ENCODE measurements at places on chromosomes 2 and 18.

- no peak for DNase-seq
These were observed 88.9 kb upstream of the GULP1 start for GRCh38 chr2:188202777-188203176.

- no peak for DNase-seq
These were observed 392.4 kb downstream of the ALK start for GRCh38 chr2:29528891-29529520.

GRCh38 chr18:46071653-46072375 lies at the start of gene PSTPIP2:
TSS of gene PSTPIP2 (minus strand) at chr18:46072260. CDS start at chr18:46072188, 72 bp downstream.
- DNase-seq = peak; percentile 49

- no peak for DNase-seq
These were observed 368.2 kb downstream of the IRS1 start for GRCh38 chr2:226431288-226431948.

- no peak for DNase-seq
These were observed 68.0 kb downstream of the ZFP36L2 start for GRCh38 chr2:43158259-43158880.

DNA sequence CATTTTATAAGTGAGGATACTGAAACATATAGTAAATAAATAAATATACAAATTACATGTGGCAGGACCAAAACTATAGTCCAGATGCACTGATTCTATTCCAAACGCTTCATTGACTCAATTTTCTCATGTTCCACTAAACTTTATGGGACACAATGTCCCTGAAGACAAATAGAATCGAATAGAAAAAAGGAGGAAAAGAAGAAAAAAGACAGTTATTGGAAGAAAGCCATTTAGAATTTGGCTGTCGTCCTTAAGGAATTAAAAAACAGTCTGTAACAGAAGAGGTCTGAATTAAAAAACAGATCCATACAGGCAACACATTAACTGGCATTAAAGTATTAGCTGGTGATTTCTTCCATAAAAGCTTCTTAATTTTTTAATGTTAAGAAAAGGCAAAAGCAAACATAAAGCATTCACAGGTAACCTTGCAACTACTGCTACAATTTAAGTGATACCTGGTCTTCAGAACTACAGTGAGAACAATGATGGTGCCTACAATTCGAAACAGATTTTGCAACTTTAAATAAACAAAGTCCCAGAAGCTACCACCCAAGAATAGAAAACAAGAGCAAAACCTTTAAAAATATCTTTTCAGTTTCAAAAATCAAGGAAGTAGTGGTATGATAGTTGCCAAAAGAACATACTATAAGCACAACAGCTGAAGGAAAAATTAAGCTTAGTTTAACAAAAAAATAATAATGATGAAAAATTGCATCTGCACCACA lies 17.4 kb upstream of the CHAC2 start:
- no peak for DNase-seq

DNA sequence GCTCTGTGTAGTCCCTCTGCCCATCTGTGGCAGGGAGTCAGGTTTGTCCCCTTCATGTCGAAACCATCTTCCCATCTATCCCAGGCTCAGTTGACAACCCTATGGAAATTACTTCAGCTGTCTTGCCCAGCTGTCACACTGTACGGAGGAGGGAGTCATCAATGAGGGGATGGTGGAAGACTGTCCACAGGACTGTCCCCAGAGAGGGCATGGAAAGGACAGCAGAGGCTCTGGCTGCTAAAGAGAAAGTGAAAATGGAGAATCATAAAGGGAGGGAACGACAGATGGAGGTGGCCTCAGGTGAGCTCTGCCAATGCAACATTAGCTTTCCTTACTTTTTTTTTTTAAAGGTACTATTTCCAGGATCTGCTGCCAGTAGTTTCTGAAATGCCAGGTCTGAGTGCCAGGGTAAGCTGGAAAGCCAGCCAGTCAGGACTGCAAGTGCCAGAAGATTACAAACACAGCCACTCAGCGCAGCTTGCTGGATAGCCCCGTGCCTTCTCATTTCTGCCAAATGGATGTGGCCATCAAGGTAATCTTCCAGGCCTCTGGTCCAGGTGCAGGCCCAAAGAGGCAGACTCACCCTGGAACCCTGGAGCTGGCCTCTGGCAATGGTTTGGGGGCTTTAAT lies 192.8 kb downstream of the AGPS start:
- no peak for DNase-seq

- DNase-seq = no peak
These were observed 28.0 kb upstream of the EFEMP1 start for GRCh38 chr2:55951533-55951932.

DNA sequence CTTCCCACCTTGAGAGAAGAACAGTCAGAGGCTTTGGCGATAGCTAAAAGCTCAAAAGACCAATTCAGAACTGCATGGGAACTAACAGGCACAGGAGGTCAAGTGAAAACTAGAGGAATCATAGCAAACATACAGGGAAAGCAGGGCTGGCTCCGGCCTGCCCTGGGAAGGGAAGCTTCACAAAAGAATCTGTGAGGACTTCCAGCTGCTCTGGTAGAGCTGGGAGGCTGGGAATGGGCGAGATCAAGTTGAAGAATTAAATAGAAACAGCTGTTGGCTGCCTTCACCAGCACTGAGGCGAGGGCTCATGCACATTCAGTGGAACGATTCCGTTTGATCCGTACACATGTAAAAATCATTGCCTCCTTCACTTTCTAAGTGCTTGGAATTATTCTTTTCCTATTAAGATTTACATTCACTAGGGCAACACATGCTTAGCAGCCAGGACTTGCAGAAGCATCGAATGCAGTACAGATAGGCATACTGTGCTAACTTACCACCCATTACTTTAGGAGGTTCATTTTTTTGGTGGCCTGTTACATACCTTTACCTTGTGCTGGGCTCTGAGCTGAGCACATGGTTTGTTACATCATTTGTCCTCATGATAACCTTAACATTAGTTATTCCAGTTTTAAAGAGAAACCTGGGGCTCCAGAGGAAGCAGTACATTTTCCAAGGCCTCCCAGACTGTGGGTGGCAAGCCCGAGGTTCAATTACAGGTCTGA lies 125.4 kb upstream of the RNF152 start:
- no peak for DNase-seq

- no peak for DNase-seq
These were observed 1.4 kb upstream of the ZFP36L2 start for GRCh38 chr2:43227830-43228281.

DNA sequence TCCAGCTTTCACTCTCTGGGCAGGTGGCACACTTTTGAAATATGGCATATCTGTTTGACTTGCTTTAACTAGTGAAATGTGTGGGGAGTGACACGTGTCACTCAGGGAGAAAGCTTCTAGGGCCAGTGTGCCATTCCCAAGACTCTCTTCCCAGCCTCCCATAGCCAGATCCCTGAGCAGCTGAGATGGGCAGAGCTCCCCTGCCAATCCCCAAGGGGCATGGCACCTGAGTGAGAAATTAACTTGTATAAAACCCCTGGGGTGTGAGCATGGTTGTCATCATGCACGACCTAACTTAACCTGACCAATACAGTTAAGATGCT lies 39.0 kb upstream of the MARCO start:
- DNase-seq = no peak

- DNase-seq = no peak
These were observed 27.9 kb upstream of the AGFG1 start for GRCh38 chr2:227443889-227444568.

- peak; percentile 89 for DNase-seq
These were observed 10.3 kb downstream of the PTPRN start for GRCh38 chr2:219298759-219299371.

- DNase-seq = no peak
These were observed 21.7 kb downstream of the ZNF638 start for GRCh38 chr2:71353248-71353647.

DNA sequence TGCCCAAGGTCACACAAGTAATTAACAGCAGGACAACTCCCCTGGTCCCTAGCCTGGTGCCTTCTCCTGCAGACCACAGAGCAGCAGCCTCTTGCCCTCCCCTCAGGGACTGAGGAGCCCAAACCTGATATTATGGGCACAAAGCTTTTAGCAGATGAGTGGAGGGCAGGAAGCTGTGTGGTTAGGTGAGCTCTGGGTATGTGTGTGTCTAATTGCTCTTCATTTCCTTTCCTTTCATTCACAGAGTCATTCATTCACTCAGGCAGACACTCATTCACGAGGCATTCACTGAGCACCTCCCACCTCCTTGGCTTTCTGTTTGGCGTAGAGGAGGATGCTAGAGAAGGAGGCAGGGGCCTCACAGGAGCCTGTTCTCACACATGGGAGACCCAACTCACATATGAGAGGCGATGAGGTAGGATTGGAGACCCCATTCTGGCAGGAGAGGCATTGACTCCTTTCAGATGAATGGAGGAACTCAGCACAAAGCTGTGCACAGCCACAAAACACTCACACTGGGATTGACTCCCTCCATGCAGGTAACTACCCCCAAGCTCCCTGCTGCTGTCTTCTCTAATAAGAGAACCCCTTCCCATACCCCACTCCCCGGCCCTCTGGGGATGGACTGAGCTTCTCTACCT lies 306.8 kb upstream of the SKOR2 start:
- DNase-seq = peak; percentile 41

GRCh38 chr2:8132351-8132831 lies 549.5 kb upstream of the ID2 start:
- DNase-seq = no peak

GRCh38 chr18:22286585-22286984 lies 117.2 kb downstream of the GATA6 start:
- DNase-seq = no peak

DNA sequence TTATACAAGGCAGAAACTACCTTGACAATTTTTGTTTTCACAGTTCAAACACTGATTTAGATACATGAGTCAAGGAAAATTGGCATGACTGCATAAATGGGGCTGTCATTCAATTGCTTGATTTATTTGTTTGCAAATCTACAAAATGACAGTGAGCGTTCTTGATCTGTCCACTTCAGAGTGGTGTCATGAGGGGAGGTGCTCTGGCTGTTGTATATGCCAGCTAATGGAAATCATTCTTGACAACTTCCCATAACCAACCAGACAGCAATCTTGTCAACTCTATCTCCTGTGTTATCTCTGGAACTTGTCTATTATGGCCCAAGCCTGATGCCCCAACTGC lies 120.6 kb upstream of the UGP2 start:
- DNase-seq = no peak

DNA sequence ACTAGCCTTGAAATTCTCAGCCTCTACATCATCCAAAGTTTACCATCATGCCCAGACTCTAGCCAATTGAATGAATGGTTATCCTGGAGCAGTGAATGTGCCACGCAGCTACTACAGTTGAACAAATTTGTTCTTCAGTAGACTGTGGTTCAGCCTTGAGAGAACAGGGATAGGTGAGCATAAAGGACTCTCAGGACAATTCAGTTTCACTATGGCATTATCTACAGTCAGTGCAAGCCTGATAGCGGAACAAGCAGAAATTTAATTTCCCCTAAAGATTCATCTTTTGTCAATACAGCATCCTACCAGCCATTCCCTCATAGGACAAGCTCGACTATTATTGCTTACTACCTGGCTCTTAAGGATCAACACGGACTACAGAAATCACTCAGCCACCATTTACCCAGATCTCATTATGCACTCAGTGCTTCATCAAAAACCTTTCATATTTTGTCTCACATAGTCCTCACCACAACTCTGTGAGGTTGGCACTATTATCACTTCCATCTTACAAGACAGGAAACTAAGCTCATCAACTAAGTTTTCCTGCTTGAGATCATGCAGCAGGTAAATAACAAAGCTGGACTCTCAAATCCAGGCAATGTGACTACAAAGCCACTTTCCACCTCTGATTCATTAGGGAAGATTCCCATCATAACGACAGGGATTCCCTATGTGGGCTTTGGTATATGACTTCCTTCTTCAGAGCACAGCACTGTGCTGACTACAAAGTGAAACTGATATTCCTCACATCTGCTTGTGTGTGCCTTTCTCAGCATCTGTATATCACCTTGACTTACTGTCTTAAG lies 181.5 kb upstream of the ACVR2A start:
- DNase-seq = no peak

GRCh38 chr2:217182926-217183325 lies 323.1 kb upstream of the TNP1 start:
- no peak for DNase-seq

- no peak for DNase-seq
These were observed 854.6 kb downstream of the RNF144A start for GRCh38 chr2:7771781-7772180.

GRCh38 chr2:188746727-188747126 lies 227.4 kb upstream of the COL3A1 start:
- DNase-seq = no peak

GRCh38 chr18:37584952-37585695 lies 19.5 kb upstream of the CELF4 start:
- peak; percentile 76 for DNase-seq

- no peak for DNase-seq
These were observed 45.2 kb upstream of the EPC2 start for GRCh38 chr2:148599109-148599991.

- DNase-seq = no peak
These were observed 145.4 kb upstream of the RNF152 start for GRCh38 chr18:62037989-62038778.

GRCh38 chr2:38148501-38148900 lies 72.5 kb upstream of the CYP1B1 start:
- DNase-seq = no peak

DNA sequence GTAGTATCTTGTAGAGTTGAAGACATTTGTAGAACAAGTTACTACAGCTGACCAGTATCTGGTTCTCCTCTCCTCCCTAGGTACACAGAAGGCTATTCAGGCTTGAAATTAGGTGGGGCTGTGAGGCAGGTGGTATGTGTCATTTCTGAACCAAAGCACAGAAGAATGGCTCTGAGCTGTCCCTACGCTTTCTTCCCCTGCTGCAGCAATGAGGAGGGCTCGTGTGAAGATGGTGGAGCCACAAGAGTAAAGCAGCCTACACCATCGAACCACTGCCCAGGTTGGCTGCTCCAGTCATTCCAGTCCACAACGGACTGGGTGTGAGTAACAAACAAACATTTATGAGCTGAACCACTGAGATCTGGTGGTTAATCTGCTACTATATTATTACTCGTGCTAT lies 148.9 kb downstream of the DTNB start:
- DNase-seq = no peak
